ENCODE measurements at places on chromosomes 5 and 9.

GRCh38 chr5:176899296-176899891 lies at the start of gene HK3:
Gene HK3 (minus strand): TSS chr5:176899346. CDS start chr5:176896159, 3,187 bp downstream.
- DNase-seq = no peak

DNA sequence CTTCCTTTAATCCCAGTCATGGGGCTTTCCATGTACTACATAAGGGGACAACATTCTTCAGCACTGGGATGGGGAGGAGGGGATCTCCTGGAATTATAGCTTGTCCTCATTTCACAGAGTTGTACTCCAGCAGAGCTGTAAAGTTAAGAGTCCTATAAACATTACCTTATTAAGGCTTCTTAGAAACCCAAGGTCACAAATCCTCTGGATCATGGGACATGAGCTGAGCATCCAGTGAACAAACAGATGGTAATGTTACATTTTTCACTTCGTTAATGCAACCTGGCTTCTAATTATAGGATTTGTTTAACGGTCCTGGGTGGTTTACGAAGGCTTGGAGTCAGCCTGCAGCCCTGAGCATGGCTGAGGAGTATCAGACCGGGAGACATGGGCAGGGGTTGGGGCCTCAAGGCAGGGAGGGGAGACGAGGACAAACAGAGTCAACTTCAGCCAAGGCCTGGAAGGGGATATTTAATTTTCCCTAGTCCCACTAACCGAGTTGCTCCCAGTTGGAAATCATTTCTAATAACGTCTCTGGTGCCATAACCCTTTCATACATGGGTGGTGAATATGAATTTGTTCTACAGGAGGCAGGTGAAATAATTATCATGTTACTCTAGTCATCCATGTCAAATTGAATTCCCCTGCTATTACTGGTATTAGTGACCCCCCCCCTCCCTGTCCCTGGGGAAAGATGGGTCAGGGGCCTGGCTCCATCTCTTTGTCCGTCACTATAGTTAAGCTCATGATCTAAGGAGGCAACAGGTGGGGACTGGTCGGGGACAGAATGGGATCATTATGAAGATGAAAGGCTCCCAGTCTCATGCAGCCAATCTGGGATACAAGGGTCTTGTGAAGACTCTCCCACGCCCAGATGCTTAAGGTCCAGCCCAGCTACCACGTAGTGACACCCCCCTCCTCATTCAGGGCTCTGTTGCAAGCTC lies 10.7 kb upstream of the IL17B start:
- DNase-seq = no peak

GRCh38 chr9:97854696-97855485 lies 1.9 kb downstream of the FOXE1 start:
- no peak for DNase-seq

- DNase-seq = no peak
Measured at GRCh38 chr5:6472792-6473191, 24.1 kb downstream of the UBE2QL1 start.

Measured in HT1080 (cell line).